ENCODE measurements at places on chromosomes 3 and 15. TPM values are rescaled to one million over a fixed set of nuclear protein-coding genes. Genes with fewer than 3 reads are reported as not detected.

- DNase-seq: no peak
Observed at GRCh38 chr3:66376568-66376967, 124.3 kb downstream of the LRIG1 start.

- no peak for DNase-seq
Observed at GRCh38 chr15:68385671-68386586, 46.0 kb downstream of the ITGA11 start.

- DNase-seq: no peak
Observed at GRCh38 chr3:29011441-29011840, 269.4 kb upstream of the RBMS3 start.

- no peak for DNase-seq
Observed at GRCh38 chr3:190166948-190167347, 46.3 kb upstream of the P3H2 start.

DNA sequence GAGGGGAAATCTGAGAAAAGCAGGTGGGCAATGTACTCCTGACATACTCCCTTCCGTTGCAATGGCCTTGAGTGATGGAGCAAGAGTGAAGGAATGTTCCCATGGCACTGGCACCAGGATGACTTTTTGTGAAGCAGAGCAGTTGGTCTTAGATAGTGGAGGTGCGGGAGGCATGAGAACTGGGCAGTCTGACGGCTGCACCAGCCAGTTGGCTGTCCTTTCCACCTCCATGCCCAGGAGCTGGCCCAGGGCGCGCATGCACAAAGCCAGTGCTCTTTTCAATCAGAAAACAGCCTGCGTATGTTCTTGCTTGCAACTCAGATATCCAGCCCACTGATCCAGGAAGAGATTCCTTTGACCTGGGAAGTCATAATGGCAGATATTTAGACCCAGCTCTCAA lies 136.8 kb downstream of the PGPEP1L start:
- DNase-seq: no peak

WDR72 gene
- total RNA-seq: not detected

LRRK1 gene
- total RNA-seq: 0.60 TPM

LTF gene
- total RNA-seq: not detected

SYNPR gene
- total RNA-seq: not detected

All from activated naive CD4-positive, alpha-beta T cell treated with anti-CD3 and anti-CD28 coated beads for 36 hours (primary cell).